Esophagus squamous epithelium (tissue), 5 donors: ENCODE measurements at places on chromosomes 12 and 14.

- no peak for DNase-seq
Measured at GRCh38 chr12:25796523-25797000, 161.9 kb upstream of the RASSF8 start.

DNA sequence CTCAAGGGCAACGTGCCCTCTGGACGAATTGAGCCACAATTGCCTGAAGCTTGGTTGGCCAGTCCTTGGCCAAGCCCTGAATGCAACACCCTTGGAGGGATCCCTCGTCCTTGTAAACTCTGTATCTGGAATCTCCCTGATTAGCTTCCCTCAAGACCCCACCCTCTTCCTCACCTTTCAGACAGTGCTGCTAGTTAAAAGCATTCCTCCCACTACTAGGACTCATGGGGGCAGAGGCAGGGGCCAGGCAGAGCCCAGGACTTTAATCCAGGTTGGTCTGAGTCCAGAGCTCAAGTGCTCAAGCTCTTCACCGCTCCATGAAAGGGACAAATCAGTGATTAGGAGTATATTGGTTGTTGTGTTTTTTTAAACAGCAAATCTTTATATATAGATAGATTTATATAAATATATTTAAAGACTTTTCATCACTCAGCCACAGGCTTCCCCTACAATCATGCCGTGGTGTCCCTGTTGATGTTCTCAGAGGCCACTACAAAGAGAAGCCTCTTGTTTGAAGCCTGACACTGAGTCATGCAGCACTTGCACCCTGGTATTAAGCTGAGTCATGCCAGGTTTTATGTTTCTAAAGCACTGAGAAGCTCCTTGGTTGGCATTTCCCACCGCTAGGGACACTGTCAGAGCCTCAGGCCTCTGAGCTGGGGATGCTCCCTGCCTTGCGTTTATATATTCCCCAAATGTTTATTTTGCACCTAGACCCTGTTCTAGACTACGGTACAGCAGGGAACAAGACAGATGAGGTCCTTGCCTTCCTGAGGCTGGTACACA, 53.8 kb upstream of the GSC start:
- no peak for DNase-seq

- no peak for DNase-seq
Measured at GRCh38 chr12:15831315-15831978, 42.3 kb upstream of the EPS8 start.

DNA sequence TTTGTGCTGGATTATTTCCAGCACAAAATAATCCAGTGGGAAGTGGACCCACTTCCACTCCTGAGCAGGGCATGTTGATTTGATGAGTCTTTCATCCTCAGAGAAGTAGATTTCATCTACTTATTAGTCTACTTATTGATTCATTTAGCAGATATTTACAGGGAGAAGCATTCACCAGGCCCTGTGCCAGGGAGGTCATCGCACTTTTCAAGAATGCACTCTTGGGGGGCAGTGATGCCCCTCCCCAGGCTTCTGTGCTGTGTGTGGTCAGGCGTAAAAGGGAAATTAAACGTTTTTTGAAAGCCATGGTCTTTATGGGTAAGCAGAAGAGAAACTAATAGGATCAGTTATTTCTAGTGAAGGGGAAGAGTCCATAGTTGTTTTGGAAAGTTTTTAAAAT, 610.7 kb upstream of the TMEM132C start:
- no peak for DNase-seq

- DNase-seq = no peak
Measured at GRCh38 chr14:61229475-61229888, 51.7 kb downstream of the TMEM30B start.

DNA sequence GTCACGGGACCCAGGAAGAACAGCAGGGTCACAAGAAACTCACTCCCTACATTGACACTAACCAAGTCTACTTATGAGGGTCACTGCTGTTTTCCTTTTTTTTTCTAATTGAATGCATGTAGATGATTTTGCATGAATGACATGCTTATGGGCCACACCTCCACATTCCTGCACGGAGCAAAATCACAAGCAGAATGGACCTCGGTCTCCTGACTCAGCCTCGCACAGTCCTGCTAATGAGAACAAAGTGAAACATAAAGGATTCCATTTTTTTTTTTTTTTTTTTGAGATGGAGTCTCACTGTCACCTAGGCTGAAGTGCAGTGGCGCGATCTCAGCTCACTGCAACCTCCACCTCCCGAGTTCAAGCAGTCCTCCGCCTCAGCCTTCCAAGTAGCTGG, 12.3 kb downstream of the SCARB1 start:
- DNase-seq = no peak

DNA sequence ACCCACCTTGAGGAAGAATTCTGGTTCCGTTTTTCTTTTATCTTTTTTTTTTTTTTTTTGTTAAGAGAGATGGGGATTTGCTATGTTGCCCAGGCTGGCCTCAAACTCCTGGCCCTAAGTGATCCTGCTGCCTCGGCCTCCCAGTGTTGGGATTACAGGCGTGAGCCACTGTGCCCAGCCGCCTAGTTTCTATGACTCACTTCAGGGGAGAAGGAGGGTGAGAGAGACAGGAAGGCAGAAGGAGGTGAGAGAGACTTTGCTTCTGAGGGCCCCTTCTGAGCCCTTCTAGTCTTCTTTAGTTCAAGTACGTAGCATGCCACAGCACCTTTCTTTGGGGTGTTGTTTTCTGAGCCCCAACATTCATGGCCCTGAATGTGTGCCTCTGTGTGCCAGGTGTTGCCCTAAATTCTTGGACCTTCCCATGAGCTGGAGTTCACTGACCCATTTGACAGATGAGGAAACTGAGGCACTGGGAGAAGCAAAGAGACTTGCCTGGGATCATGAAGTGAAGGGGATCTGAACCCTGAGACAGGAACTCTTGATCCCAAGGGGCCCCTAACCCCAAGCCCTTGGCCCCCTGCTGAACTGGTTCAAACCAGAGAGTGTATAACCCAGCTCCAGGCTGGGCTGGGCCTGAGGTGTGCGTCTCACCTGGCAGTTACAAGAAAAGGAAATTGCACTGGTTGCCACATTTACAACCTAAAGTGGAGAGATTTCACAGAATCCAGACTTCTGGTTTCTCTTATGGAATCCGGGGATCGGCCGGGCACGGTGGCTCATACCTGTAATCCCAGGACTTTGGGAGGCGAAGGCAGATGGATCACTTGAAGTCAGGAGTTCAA, 20.8 kb downstream of the SH2B3 start:
- DNase-seq = no peak

- DNase-seq = no peak
Measured at GRCh38 chr14:97442363-97442762, 645.2 kb downstream of the VRK1 start.

GRCh38 chr14:44700694-44701093, 193.6 kb upstream of the FSCB start:
- no peak for DNase-seq

- DNase-seq = no peak
Measured at GRCh38 chr12:27094726-27095125, 12.3 kb upstream of the C12orf71 start.

DNA sequence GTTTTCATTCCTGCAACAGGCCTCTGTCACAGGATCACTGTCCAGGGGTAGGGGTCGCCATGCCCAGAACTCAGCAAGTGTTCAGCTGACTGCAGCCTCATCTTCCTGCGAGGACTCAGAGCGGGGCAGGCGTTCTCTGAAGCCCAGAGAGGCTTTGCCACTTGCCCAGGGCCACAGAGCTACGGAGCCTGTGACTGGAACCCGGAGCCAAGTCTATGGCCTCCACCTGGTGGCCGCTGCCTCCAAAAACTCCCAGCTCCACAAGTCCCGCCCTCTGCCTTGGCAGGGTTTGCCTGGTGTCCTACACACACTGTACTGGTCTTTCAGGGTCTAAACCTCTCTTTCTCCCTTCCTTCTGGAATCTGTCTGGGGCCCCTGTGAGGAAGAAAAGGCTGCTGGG, 8.7 kb upstream of the PPP1R13B start:
- no peak for DNase-seq

DNA sequence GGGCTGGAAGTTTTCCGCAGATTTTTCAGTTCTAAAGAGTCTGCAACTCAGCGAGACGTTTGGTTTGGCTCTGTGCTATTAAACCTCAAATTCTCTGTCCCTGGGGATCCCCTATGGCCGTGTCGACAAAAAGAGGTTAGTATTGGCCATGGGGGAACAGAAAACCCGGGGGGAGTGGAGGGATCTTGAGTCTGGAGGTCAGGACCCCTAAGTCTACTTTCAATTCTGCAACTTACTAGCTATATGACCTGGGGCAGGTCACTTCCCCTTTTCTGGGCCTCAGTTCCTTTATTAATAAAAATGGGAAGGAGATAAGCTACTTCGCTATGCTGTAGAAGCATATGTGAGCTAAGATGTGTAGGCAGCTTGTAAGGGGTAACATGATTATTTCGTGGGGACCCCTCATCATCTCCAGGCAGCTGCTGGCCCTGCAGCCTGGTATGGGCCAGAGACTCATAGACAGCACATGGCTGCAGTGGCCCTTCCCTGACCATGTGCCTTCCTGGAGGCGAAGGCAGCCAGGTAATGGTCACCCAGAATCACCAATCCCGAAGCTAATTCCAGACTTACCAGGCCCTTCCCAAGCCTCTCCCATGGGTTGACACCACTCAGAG, 8.6 kb downstream of the ASB2 start:
- DNase-seq = no peak

DNA sequence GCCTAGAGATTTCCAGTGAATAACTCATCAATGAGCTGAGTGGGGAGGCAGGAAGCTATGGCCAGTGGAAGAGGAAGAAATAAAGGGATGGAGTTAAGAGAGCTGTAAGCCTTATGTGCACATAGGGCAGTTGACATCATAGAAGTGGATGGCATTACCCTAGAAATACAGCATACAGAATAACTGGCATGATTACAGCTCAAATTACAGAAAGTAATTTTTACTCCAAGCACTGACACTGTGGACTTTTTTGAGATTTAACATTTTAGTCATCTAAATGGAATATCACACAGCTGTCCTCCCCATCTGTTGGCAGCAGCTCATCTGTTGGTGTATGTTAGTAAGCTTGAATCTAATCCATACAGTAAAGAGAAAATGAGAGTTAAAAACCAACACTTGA, 5.4 kb upstream of the IPO8 start:
- DNase-seq = no peak

DNA sequence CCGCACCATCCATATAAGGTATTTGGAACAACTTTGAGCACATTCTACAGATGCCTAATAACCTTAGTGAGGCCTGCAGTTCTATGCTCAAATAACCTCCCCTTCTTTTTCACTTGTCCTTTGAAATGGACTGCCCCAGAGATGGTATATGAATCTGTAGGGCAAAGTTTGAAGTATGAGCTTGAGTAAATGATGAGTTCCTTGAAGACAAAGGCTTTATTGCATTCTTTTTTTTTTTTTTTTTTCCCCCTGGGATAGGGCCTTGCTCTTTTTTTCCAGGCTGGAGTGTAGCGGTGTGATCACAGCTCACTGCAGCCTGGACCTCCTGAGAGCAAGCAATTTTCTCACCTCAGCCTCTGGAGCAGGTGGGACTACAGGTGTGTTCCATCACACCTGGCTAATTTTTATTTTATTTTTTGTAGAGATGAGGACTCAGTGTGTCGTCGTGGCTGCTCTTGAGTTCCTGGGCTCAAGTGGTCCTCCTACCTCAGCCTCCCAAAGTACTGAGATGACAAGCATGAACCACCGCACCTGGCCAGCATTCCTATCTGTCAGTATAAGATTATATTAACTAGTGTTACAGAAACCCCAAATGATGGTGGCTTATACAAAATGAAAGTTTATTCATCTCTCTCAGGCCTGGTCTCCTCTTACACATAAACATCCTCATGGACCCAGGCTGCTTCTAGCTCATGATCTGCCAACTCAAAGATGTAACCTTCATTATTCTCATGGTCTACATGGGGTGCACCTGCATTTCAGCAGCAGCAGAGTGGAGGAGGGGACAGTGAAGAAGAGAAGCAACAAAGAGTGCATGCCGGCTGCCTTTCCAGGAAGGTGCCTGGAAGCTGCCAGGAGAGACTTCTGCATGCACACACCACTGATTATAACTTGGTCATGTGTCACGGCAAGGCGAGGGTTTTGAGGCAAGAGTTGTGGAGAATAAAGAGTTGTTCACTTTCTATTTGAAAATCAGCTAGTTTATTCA, 101.4 kb downstream of the DUSP16 start:
- DNase-seq = no peak

GRCh38 chr14:22070119-22070982, 396.7 kb upstream of the OR4E1 start:
- DNase-seq = no peak

GRCh38 chr14:64201921-64202545, 92.1 kb downstream of the ESR2 start:
- DNase-seq = no peak

DNA sequence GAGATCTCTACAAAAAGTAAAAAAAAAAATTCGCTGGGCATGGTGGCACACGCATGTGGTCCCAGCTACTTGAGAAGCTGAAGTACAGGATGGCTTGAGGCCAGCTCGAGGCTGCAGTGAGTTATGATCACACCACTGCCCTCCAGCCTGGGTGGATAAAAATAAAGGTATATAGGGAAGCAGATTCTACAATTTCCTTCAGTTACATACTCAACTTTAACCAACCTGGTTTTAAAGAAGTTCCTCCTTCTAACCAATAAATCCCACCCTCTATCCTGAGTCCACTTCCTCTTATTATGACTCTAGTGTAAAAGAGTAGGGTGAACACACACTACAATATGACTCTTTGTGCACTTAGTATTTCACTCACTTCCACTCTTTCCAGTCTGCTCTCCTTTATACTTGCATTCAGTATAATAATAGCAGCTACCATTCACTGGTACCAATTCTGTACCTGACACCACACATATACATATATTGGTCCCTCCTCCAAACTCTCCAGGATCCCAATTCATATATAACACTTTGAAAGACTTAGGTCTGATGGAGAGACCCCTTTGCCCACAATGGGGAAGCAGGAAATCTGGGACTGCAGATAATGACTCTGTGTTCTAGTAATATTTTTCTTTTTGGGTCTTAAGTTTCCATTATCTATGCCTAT, 2.3 kb downstream of the ARF3 start:
- no peak for DNase-seq

- DNase-seq = no peak
Measured at GRCh38 chr12:69047990-69048389, 115.0 kb upstream of the CPM start.

DNA sequence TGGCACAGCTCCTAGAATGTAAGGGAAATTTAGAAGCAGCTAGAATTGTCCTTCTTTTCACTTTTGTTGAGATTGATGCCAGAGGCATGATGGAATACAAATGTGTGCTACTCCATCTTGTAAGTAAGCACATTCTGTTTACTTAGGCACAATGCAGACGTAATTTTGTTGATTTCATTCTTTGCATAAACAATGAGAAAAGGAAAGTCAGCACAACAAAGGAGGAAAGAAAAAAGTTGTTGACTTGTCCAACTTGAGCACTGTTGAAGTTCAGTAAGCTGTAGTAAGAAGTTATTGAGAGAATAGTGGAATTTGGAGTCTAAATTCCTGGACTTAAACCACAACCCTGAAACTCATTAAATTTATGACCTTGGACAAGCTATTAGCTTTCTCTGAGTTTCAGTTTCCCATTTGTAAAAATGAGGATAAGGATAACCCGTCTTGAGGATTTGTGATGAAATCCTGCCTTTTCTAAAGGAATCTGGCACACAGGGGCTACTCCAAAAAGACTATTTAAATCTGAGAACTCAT, 19.4 kb upstream of the CNTN1 start:
- no peak for DNase-seq

- DNase-seq = no peak
Measured at GRCh38 chr12:106246891-106247673, 738 bp downstream of the CKAP4 start.

- no peak for DNase-seq
Measured at GRCh38 chr12:30448038-30448437, 247.6 kb downstream of the IPO8 start.

- DNase-seq = no peak
Measured at GRCh38 chr12:113845900-113846674, 120.0 kb downstream of the RBM19 start.

- DNase-seq = no peak
Measured at GRCh38 chr14:71415404-71415690, 508.1 kb downstream of the PCNX1 start.
